Hepatocyte (in vitro differentiated cells): ENCODE measurements at places on chromosomes 12 and 14. TPM values are rescaled to one million over a fixed set of nuclear protein-coding genes. Genes with fewer than 3 reads are reported as not detected.

CCER1 gene
- not detected in 2 replicates for total RNA-seq

DNA sequence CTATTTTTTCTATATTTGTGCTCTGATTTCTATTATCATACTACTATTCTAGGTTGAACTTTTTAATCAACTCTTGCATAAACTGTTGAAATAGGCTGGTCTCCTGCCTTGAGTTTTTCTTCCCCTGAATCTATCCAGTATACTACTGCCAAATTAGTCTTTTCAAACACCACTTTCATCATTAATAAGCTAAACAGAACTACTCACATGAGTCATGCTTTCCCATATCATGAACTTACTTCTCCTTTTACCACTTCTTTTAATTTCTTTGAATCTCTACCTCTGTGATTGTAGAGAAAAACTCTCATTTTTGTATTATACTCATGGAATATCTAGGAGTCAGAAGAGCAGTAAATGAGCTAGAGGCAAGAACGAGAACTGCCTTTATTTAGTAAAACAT is 340.3 kb upstream of the PDE3A start:
- no peak for DNase-seq

DNA sequence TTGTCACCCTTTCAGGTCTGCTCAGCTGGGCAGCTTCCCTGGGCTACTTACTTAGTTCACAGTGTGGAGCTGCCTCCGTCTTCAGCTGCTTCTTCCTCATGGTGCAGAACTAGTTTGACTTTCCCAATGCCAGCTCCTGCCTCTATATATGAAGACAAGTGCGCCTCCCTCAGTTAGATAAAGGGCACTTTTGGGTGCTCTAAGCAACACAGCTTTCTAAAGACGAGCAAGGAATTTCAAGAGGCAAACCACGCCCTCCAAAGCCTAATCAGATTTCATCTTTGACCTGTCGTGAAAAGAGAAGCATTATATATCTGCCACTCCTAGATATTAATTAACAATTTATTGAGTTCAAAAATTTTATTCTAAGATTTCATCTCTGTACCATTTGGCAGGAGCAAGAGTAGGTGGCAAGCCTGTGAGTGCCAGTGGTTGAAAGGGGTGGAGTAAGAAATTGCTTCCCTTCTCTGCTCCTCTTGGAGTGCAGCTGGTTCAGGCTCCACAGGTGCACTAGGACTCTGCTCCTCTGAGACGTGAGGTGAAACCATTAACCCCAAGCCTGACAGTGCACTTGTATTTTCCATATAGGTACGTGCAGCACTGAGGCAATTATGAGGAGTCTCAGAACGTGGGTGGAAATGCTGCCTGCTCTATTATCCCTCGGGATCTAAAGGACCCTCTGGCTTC is 2.1 kb upstream of the SLC11A2 start:
- peak; percentile 75 for DNase-seq

REP15 gene
- total RNA-seq: 1.6 and 4.7 TPM in 2 replicates

RAD9B gene
- total RNA-seq: 0.23 and 0.24 TPM in 2 replicates

ADCY4 gene
- total RNA-seq: 0.63 and 1.4 TPM in 2 replicates
